ENCODE measurements at places on chromosomes 11 and 22.
A peak's percentile ranks its signal among the peaks of the same experiment; 100 is the strongest.

DNA sequence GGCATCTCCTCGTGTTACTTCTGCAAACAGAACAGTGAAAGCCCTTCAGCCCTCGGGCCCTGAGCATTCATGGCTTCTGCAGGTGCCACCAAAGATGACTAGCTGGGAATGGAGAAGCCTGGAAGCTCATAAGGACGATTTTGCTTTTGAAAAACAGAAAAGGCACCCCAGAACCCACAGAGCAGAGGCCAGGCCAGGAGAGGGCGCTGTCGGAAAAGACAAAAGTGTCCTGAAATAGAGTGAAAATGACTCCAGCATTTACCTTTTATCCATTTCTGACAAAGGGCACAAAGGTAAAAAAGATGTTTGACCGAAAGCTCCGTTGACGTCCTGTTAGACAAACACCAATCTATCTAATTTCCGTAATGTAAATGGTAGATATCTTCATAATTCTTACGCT is 37.6 kb downstream of the ZNF195 start:
- DNase-seq = peak; percentile 42

DNA sequence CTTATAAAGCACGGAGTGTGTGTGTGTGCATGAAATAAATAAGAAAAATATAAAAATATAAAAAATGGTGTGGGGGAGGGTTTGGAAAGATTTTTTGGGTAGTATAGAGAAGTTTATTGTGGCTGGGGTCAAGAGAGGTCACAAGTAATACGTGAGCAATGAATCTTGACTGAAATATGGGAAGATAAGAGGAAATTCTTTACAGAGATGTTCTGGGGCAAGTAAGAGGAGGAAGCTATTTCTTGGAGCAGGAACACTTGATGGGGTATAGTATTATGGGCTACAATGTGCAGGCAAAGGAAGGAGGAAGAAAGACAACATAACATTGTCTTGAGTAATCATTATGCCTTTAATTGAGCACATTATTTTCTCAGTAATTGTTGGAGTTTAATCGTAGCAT is 2.1 kb downstream of the HBD start:
- no peak for DNase-seq

- no peak for DNase-seq
Observed at GRCh38 chr11:58024601-58025091, 965 bp downstream of the OR9Q1 start.

DNA sequence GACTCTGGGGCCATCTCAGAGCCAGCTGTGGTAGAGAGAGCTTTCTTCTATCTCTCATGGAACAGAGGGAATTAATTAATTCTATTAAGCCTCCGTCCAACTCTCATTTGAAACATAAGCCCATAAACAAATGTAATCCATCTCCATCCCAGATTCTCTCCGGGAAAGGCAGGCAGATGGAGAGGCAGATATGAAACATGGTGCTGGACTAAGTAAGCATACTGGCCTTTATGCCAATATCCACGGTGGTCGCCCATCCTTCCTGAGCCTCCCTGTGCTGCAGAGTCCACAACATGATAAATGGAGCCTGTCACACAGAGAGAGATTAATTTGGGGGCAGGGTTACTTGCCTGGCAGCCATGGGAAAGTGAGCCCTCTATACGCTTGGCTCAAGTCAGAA is 44.8 kb downstream of the PRR5L start:
- no peak for DNase-seq

DNA sequence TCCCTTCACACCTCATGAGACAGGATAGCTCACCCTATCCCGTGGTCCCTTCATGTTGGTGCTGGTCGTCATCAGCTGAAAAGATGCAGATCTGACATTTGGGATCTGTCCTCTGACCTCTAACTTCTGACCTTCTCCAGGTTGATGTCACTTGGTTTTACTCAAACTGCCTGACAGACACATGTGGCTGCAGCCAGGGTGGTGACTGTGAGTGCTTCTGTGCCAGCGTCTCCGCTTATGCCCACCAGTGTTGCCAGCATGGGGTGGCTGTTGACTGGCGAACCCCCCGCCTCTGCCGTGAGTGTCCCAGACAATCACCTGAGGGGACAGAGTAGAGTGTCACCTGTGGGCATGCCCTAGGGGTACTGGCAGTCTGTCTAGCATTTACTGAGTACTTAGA is 49.7 kb downstream of the OTOG start:
- no peak for DNase-seq

DNA sequence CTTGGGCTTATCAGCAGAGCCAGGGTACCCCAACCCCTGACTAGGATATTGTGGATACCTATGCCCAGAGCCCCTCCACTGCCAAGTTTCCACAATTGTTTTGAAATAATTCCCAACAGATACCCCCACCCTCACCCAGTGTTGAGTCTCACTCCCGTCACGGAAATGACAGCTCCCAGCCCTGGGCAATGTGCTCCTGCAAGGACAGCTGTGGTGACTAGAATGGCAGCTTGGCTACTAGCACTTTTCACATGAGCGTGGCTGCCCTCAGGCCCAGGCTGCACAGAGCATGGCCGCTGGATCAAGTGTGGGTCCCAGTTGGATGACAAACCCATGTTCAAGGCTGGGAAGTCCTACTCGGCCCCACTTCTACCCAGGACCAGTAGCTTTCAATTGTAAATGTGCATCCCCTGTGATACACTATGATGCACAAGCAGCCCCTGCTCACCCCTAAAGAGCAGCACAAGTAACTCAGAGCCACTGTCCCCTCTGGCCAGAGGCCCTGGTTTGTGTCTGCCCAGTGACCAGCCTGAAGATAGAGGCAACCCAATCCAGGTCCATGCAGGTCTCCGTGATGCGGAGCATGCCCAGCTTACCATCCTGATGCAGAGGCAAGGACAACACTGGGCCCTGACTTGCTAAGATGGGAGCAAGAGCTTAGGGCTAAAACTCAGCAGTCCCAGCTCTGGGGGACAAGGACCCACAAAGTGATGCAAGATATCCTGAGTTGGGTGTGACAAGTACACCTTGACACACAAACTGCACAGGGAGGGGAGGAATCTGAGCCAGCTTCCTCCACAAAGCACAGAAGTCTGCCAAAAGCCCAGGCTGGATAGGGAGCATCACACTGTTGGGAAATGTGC is 13.2 kb downstream of the KCNQ1OT1 start:
- DNase-seq = no peak

GRCh38 chr11:2300936-2301630 is 635 bp downstream of the C11orf21 start:
- peak; percentile 58 for DNase-seq

GRCh38 chr11:11724994-11725393 is 103.2 kb upstream of the GALNT18 start:
- DNase-seq = no peak

DNA sequence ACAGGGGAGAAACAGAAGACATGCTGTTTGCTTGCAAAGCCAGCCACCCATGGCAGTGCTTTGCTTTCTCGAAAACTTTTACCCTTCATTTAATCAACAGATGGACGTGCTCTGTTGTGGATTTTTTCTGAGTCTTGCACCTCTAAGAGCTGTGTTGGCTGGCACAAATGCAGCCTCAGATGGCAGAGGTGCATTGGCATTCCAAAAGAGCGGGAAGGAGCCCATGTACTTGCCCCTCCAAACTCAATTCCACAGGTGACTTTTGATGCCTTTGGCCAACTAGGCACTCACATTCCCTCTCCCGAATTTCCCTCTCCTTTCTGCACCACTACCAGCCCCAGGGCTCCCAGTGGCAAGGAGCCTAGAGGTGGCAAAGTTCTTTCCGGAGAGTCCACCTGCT is 1.2 kb downstream of the KIRREL3 start:
- no peak for DNase-seq

- DNase-seq = no peak
Observed at GRCh38 chr11:113204280-113204679, 110.1 kb upstream of the TTC12 start.

DNA sequence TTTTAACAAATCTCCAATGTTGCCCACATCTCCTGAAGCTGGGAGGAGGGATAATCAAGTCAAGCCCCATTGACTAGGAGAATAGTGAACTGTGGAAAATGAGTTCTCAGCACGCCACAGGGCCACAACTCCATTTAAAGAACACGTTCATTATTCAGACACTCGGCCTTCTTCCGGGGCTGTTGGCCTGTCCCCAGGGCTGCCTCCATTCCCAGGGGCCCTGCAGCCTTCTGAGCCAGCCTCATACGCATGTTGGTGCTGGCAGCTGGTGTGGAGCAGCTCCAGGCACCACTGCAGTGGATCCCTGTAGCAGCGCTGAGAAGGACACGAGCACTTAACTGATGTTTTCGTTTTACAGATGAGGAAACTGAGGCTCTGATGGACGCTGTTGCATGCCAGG is 87.5 kb upstream of the RCN1 start:
- DNase-seq = no peak

DNA sequence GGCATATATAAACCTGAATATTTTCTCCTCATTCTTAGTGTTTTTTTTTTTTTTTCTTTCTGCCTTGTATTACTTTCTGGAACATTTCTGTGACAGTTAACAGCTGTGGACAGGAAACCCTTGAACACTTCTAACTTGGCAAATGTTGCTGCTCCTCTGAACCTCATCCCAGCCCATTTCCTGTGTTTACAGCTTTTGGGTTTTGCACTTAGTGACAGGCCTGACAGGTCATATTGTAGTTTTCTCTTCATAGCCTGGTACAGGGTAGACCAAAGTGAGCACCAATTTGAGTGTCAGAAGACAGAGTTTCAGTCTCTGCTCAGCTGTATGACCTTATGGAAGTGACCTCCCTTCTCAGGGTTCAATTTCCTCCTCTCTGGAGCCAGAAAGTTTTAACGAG is 91.6 kb downstream of the STIM1 start:
- DNase-seq = peak; percentile 83

DNA sequence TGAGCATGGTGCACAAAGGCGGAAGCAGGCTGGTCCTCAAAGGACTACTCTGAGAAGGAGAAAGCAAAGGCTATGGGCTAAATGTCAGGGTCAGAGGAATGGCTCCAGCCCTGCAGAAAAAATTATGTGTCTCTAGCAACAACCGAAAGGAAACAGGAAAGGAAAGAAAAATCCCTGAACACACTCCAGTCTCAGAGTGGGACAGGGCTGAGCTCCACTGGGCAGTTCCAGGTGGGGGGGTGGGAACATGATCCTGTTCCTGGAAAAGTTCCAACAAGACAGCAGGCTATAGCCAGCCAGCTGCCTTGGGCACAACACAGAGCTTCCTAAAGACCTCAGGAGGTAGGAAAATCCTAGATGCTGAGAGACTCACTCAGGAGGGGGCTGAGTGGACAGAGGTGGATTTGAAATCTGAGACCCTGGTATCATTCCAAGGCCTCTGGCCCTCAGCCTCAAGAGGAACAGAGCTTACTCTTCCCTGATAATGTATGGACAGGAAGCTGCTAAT is 1088.2 kb downstream of the TBC1D22A start:
- no peak for DNase-seq

DNA sequence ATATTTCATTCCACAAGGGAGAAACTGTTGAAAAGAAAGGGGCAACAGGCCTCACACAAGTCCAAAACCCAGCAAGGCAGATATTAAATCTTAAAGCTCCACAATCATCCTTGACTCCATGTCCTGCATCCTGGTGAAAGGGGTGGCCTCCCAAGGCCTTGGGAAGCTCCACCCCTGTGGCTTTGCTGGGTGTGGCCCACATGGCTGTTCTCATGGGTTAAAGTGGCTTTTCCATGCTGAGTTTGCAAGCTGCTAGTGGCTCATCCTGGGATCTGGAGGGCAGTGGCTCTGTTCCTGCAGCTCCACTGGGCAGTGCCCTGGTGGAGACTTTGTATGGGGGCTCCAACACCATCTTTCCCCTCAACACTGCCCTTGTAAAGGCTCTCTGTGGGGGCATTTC is 106.4 kb downstream of the CTNND1 start:
- DNase-seq = no peak

GRCh38 chr22:19728271-19728670 is 4.9 kb downstream of the GP1BB start:
- no peak for DNase-seq

DNA sequence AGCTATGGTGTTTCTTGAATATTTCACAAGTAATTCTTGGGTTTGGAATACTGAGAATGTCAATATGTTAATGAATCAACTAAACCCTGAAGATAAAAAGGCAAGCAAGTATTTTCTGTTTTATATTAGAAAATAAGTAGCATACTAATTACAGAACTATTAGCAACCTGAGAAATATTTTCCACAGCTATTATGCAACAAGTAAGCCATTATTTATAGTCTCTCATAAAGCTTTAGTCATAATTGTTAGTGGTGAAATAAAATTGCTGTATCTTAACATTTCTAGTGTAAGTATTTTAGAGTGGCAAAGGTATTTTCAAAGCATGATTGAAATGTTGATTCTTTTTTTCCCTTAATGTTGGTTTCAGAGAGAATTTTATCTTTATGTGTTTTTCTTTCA is 53.3 kb downstream of the FAR1 start:
- no peak for DNase-seq

- no peak for DNase-seq
Observed at GRCh38 chr11:93846411-93846810, 4.0 kb downstream of the VSTM5 start.
